LNCaP clone FGC (cell line): ENCODE measurements at places on chromosomes 12 and 14.

DNA sequence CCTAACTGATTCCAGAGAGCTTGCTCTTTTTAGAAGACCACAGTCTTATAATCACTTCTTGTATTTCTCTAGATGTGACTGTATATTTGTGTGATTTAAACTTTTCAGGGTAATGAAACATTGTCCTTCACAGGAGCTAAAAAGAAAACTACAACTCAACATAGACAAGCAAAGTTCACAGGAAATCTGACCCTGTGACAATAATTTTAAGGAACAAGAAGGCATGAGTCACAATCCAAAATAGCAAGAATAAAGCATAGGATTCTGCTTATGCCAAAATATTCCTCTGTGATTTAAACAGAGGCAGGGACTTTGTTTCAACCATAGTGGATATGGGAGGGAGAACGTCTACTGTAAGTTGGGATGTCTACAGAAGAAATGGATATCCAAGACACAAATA lies 44.3 kb downstream of the GPR65 start:
- no peak for DNase-seq

DNA sequence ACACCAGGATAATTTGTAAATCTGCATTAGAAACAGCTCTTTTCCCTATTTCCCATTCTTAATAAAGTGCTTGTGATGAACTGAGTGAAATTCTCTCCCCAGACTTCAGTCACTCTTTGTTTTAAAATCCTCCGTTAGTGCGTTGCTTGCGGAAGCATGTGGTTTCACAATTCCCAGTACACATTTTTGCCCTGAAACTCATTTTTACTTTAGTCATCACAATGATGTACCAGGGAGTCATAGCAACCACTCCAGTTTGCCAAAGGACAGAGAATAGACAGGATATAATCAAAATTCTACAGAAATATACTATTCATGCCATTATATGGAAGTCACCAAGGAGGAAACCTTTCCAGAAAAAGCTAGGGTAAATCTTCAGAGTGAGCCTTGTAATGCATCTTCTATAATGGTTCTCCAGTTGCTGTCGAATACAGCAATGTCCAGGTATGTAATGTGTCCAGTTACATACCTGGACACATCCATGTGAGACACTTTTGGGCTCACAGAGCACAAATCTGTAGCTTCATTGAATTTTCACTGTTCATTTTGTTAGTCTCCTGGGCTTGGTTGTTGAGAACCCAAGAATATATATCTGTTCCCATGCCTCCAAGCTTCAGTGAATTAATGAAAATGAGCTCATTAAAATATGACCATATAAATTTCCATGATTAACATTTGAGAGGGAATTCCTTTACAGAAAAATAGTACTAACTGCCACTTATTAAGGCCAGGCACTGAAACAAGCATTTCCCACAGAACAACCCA lies 57.8 kb downstream of the GPR135 start:
- DNase-seq: no peak

DNA sequence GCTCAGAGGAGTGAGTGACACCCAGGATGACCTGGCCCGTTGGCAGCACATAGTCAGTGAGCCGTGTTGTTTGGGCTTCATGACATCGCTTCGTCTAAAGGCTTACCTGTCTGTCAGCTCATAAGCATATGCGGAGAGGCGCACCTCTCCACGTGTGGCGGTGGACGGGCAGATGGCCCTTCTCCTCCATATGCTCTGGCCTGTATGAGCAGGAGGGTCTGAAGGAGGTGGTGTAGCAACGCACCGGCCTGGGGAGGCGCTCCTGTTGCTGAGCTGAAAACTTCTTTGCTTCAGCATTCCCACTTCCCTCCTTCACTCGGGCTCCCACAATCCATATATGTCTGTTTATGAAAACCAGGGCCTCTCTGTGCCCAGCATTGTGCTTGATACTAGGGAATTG lies 186.1 kb downstream of the TSPAN9 start:
- no peak for DNase-seq

DNA sequence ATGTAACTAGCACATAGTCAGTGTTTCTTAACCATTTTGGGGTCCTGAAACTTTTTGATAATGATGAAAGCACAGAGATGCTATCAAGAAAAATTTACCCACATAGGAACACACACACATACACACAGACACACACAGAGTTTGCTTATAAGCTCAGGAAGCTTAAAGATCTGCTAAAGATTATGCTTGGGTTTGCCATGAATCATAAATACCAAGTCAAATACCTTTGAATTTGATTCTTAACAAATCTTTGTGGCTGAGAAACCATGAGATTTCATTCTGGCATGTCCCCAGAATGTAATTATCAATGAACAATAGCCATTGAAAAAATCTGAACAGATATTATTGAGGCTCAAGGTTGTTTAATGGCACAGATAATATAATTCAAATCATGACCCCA lies 89.2 kb downstream of the NTS start:
- DNase-seq: no peak

DNA sequence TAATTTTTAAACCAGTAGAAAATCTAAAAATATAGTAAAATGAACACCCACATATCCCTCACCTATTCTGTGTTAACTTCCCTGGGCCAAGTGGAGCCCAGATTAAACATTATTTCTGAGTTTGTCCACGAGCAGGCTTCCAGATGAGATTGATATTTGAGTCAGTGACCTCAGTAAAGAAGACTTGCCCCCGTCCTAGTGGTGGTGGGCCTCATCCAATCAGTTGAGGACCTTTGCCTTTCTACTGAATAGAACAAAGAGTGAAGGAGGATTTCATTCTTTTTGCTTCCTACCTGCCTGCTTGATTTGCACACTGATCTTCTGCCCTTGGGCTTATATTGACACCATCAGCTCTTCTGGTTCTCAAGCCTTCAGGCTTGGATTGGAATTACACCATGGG lies 174.7 kb upstream of the PLEKHG7 start:
- DNase-seq: no peak

- no peak for DNase-seq
Observed at GRCh38 chr12:19997656-19998400, 370.5 kb upstream of the PDE3A start.

- DNase-seq: no peak
Observed at GRCh38 chr12:39605501-39605900, 14.1 kb downstream of the ABCD2 start.

DNA sequence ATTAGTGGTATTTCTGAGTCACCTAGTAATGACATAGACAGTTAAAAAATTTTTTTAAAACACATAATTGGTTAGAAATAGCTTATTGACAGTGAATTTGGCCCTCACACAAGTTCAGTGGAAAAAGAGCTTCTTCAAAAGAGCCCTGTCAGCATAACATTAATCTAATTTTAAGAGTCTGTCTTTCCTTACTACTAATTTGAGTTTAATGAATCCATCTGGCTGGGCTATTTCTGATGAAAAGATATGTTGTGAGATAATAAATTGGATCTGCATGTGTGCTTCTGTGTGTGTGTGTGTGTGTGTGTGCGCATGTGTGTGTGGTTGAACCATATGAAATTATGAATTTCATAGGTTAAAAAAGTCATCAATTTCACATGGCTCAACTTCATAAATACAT lies 1045.2 kb downstream of the FLRT2 start:
- DNase-seq: no peak

DNA sequence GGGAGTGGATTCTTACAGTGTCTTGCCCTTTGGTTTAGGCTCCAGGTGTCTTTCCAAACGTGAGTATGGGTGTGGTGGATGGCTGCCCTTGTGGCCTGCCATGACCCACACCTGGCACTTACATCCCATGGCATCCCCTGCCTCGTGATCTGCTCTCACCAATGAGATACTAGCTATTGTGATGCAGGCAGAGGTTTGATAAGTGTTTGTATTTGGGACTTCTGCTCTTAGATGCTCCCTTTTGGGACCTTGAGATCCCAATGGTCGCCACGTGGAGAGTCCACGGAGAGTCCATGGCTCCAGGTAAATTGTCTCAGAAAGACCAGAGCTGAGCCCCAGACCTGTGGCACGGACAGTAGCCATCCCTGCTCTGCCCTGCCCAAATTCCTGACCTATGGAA lies 62.5 kb downstream of the MDM2 start:
- no peak for DNase-seq

DNA sequence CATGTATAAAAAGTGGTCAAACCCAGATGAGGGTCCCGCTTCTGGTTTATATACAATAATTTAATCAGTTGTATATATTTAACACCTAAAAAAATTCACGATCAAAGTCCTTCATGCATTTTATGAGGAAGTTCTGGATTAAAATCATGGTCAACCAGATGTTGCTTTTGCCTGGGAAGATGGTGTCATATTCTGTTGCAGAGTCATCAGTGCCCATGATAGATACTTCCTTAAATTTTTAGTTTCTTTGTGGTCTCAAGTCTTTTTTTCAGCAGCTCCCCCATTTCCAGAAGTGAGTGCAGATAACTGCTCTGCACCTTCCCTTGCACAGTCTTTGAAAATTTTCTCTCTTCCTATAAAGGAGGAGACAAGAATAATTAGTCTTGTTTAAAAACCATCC lies 16.1 kb downstream of the ERP29 start:
- no peak for DNase-seq

DNA sequence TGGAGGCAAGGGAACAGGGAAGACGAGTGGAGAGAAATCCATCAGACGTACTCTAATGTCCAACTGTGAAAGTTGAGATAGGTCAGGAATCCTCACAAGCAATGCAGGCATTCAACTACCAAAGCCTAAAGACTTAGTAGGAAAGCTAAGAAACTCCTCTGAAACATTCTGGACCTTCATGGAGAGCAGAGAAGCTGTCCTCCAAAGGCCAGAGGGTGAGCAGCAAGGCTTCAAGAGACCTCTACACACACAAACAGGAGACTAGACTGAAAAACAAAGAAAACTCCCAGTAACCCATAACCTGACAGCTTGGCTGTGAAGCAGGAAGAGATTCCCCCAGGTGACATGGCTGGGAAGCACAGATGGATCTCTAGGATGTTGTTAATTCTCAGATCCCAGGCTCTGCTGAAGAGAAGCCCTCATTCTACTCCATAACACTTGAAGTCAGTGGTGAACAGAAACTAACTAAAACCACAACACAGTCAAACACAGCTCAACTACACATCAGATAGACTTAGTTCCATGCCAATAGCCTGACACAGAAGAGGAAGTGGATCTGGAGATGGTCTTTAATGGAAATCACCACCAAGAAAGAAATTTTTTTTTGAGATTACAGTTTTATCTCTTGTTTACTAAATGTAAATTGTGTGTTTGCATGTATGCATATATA lies 23.2 kb upstream of the LYZ start:
- no peak for DNase-seq

- DNase-seq: no peak
Observed at GRCh38 chr12:49664591-49665239, 41.4 kb downstream of the PRPF40B start.

DNA sequence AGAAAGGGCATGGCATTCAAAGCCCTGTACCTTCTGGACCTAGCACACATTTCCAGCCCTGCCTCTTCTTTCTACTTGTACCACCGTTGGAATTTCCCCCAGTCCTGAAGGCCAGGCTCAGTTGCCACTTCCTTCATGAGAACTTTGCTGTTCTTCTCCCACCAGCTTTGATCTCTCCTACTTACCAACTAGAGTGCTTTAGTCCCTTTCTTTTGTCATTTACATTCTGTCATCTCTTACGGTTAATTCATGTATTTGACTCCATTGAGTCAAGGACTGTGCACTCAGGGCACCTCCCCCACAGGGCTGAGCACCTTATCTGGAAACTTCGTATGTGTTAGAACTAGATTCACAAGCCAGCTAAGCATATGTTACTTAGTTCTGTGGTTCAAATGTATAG lies 26.3 kb downstream of the BICDL1 start:
- no peak for DNase-seq

- DNase-seq: no peak
Observed at GRCh38 chr14:69152181-69152901, 578 bp downstream of the DCAF5 start.

DNA sequence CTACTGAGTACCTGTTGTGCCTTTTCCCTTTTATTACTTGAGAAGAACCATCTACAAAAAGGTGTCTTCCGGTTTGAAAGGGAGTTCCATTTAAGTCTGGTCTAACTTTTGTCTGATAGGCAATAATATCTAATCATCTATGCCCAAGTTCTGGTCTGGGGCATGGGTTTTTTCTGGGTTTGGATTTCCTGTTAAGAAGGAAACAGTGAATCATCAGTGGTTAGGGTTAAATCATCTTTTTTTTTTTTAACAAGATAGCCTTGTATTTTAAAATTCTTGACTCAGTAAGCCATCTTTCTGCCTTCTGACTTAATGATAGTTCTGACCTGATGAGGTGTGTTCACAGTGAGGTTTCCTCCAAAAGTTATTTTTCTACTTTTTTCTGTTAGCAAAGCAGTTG lies 29.3 kb upstream of the CPNE8 start:
- no peak for DNase-seq

GRCh38 chr12:16833376-16834015 lies 227.5 kb upstream of the LMO3 start:
- DNase-seq: no peak

DNA sequence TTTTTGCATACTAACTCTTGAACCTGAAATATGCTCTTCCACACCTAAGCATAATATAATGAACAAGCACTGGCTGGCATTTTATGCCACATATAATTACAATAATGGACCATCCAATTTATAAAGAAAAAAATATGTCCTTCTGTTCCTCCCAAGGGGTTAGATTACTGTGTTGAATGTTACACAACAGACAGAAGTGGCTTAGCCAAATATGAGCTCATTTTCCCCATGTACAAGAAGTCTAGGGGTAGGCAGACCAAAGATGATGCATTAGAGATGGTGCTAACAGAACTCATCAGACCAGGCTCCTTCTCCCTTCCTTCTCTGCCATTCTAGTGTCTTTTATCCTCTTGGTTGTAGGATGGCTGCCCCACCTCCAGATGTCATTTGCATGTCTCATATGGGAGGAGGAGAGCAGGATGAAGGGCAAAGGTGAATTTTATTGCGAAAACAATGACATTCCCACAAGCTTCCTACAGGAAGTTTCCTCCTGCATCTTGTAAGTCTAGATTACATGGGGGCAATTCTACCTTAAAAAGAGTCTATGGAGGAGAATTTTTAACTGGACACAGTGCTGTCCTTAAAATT lies 43.9 kb upstream of the SLC2A13 start:
- DNase-seq: no peak
